Cardiac ventricle fibroblast (primary cell): ENCODE measurements at places on chromosomes 7 and 10. TPM values are rescaled to one million over a fixed set of nuclear protein-coding genes. Genes with fewer than 3 reads are reported as not detected.

The CCDC136 gene
- total RNA-seq: 0.62 and 2.5 TPM in 2 replicates

The RHEB gene
- total RNA-seq: 56.1 and 62.9 TPM in 2 replicates

The RHBDD2 gene
- total RNA-seq: 24.1 and 26.7 TPM in 2 replicates

The GRID2IP gene
- total RNA-seq: not detected in 2 replicates

The FAM221A gene
- total RNA-seq: 0.56 and 0.64 TPM in 2 replicates

The ITGA8 gene
- total RNA-seq: 11.3 and 13.8 TPM in 2 replicates

The NPY4R2 gene
- total RNA-seq: not detected in 2 replicates

The CPED1 gene
- 8.4 and 10.5 TPM in 2 replicates for total RNA-seq

The CAMK2B gene
- 0.44 and 0.68 TPM in 2 replicates for total RNA-seq

The CTBP2 gene
- 26.3 and 32.0 TPM in 2 replicates for total RNA-seq

The HDAC9 gene
- 0.49 and 1.1 TPM in 2 replicates for total RNA-seq

The MARCHF5 gene
- total RNA-seq: 14.9 and 20.2 TPM in 2 replicates

The NKX6-2 gene
- total RNA-seq: not detected in 2 replicates

The FXYD4 gene
- not detected in 2 replicates for total RNA-seq

The GNGT1 gene
- total RNA-seq: not detected in 2 replicates

The SPDYE2B gene
- total RNA-seq: not detected in 2 replicates

The TRIM8 gene
- 185 and 199 TPM in 2 replicates for total RNA-seq

The ATP6V0A4 gene
- not detected in 2 replicates for total RNA-seq

The COL28A1 gene
- total RNA-seq: 0.44 TPM in 1 of 2 replicates, not detected in the other

The VIPR2 gene
- 0.06 TPM in 1 of 2 replicates, not detected in the other for total RNA-seq

The LIPM gene
- not detected in 2 replicates for total RNA-seq

The UNCX gene
- not detected in 2 replicates for total RNA-seq

The NOBOX gene
- not detected in 2 replicates for total RNA-seq
